Gastrocnemius medialis (tissue), 4 donors: ENCODE measurements at places on chromosomes 2 and 18. TPM values are rescaled to one million over a fixed set of nuclear protein-coding genes. Genes with fewer than 3 reads are reported as not detected.

DNA sequence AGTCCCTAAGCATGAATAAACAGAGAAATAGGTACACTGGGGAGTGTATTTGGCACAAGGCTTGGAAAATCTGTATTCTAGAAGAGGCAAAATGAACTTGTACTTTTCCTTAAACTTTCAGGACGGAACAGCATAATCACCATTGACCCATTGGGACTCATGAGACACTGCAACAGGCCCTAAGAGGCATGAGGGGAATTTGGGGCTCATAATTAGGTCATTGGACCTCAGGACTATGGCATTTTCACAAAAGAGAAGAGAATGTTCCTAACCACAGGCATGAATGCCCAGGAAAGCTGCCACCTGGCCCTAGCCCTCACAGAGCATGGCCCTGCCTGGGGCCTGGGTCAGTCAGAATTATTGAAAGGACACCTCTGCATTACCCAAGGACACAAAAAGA, 67.9 kb upstream of the PIK3C3 start:
- DNase-seq, result no peak

NEUROD1 gene
- not detected for total RNA-seq

- no peak for DNase-seq
Observed at GRCh38 chr2:7880566-7880965, 801.3 kb upstream of the ID2 start.

VWC2L gene
- total RNA-seq, result not detected

DNA sequence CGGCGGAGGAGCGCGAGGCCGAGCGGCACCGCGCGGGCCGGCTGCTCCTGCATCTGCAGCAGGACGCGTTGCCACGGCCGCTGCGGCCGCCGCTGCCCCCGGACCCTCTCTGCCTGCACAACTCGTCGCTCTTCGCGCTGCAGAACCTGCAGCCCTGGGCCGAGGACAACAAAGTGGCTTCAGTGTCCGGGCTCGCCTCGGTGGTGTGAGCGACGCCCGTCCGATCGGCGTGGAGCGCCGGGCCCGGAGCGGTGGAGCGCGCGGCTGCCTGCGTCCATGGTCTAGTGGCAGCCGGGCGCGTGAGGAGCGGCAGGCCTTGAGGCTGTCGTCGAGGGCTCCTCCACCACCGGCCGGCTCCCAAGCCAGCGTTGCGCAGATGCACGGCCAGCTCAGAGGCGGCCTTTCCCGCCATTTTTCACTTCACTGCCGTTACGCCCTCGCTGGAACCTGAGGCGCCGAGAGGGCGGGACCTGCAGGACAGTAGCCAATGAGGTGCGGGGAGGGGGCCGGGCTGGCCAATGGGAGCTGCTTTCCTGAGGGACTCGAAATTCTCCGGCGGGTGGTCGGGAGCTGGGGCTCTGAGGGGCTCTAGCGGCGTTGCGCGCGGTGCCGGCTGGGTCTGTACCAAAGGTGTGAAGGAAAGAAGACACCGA, 1.9 kb downstream of the TLX2 start:
- no peak for DNase-seq

DNA sequence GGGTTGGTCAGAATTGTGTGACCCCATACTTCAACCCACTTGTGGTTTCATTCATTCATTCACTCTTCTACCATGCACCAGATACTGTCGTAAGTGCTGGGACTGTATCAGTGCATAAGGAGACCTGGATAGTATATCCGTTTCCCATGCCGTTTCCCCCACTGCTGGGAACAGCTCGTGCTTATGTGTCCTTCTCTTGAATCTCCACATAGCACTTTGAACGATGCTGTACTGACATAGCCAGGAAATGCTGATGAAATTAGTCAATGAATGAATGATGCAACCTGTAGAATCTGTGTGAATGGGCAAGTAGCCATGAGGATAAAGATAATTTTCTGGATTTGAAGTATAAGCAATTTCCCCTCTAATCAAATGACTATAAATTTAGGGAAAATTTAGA, 276.1 kb downstream of the BCL2 start:
- no peak for DNase-seq

GCKR gene
- total RNA-seq, result not detected

DNA sequence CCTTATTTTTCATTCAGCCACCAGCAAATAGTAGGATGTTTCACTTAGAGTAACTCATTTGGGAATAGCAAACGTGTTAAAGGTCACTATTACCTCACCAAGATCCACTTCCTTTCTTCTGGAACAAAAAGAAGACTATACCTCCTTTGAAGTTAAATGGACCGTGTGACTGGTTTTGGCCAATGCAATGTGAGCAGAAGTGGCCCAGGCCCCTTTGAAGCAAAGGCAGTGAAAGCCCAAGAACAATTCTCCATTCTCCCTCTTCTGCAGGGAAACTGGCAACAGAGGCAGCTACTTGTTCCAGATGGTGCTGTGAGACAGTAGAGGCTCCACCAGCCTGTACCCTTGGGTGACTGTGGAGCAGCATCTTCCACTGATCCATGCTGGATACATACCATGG, 11.3 kb upstream of the MALL start:
- no peak for DNase-seq

GRCh38 chr2:95354469-95354901, 48.0 kb upstream of the FAHD2A start:
- DNase-seq, result no peak

GRCh38 chr2:168156661-168157060, 90.7 kb downstream of the STK39 start:
- no peak for DNase-seq

- no peak for DNase-seq
Observed at GRCh38 chr18:60202708-60203107, 169.9 kb downstream of the MC4R start.

TCF7L1 gene
- total RNA-seq, result 1.1 TPM

DNA sequence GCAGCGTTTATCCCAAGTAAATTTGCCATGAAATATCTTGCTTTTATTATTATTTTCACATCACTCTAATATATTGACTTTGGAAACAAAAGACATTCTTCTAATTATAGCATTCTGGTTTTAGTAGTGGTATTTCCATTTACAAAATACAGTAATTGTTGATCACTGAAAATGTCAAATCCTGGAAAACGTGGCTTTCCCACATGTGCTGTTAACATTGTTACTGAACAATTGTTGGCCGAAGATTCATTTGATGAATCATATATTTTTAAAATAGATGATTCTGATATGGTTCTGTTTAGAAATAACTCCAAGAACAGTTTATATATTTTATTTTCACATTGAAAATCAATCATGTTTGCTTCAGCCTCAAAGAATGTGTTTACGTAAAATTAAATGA, 32.9 kb downstream of the SP140 start:
- DNase-seq, result no peak

- no peak for DNase-seq
Observed at GRCh38 chr2:52405980-52406379, 1361.6 kb upstream of the CHAC2 start.

- DNase-seq, result no peak
Observed at GRCh38 chr2:21559351-21559750, 435.6 kb downstream of the TDRD15 start.

GRCh38 chr2:144835634-144836350, 315.9 kb upstream of the ZEB2 start:
- no peak for DNase-seq

AMMECR1L gene
- 9.3 TPM for total RNA-seq

SPP2 gene
- total RNA-seq, result not detected

DNA sequence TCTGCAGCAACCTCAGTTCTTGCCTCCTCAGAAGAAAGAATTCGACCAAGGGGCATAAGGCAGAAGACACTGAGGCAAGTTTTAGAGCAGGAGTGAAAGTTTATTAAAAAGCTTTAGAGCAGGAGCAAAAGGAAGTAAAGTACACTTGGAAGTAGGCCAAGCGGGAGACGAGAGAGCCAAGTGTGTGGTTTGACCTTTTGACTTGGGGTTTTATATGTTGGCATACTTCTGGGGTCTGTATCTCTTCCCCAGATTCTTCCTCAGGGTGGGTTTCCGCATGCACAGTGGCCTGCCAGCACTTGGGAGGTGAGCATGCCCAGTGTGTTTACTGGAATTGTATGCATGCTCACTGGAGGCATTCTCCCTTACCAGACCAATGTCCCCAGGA, 59.3 kb upstream of the ANKRD44 start:
- DNase-seq, result no peak

GRCh38 chr2:137348301-137348700, 583.0 kb downstream of the THSD7B start:
- DNase-seq, result no peak

MARCHF4 gene
- not detected for total RNA-seq

ATP6V1C2 gene
- not detected for total RNA-seq

MC5R gene
- not detected for total RNA-seq

GRCh38 chr2:53633441-53633840, 134.2 kb upstream of the CHAC2 start:
- no peak for DNase-seq

NBAS gene
- total RNA-seq, result 43.6 TPM

GRCh38 chr2:148982282-148982681, 56.2 kb upstream of the LYPD6B start:
- no peak for DNase-seq

DNA sequence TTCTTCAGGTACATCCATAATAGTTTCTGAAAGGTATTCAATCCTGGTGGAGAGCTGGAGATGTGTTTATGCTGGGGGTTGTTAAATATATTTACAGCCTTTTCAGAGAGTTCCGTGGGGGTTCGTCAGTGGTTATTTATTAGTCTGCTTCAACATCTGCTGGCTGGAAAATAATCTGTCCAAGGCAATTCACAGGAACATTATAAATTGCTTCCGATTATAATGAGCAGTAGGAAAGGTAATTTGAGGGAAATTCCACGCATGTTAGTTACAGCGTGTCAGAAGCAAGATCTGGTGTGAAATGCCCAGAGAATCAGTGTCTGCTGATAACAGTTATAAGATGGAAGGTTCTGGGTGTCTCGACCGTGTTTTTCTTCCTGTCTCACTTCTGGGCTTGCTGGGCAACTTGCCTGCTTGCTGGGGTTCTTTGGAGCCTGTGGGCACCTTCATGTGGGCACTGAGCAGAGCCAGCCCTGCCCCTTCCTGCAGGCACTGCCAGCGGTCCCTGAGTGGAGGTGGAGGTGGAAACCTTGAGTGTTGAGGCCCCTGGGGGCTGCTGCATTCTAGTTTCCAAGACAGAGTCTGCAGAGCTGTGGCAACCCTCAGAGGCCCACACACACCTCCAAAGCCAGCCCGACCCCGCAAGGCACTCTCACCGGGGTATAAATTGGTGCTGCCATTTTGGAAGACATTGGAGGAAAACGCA, 185.7 kb downstream of the FAM210A start:
- DNase-seq, result no peak

GRHL1 gene
- 0.52 TPM for total RNA-seq

GALNT1 gene
- total RNA-seq, result 47.9 TPM

TRAPPC12 gene
- 54.2 TPM for total RNA-seq

DNA sequence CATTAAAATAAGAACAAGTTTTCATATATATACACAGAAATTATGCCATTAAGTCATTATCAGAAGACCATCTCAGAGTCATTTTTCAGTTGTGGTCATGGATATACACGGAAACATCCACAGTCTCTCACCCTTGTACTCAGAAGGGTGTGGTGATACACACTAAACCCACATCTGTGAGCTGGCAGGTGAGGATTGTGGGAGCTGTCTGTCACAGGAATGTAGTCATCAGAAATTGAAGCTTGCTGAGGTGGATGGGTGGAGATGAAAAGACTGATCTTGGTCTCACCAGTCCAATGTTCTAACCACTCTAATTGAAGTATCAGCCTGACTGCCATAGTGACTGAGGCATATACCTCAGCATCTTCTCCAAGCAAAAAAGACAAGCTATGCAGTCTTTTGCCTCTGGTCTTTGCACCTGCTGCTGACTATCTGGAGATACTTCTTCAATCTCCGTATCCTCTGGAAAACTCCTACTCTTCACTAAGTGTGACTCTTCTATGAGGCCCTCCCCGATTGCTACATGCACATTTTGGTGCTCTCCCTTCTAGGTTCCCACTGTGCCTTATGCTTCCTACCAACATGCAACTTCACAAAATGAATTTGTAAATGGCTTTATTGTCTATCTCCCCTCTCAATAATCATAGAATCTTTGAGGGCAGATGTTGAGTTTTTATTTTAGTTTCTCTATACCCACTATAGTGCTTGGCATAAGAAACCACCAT, 232.8 kb downstream of the DYM start:
- DNase-seq, result no peak

MEP1B gene
- total RNA-seq, result not detected

USP14 gene
- 23.6 TPM for total RNA-seq

ZNF396 gene
- total RNA-seq, result 0.47 TPM
